ENCODE measurements at places on chromosomes 7 and 10. TPM values are rescaled to one million over a fixed set of nuclear protein-coding genes. Genes with fewer than 3 reads are reported as not detected.

The STK31 gene
- 0.20 TPM for total RNA-seq

The PLEKHS1 gene
- total RNA-seq = not detected

- H3K27me3 ChIP-seq = no peaks in the 10 kb centered on the region
- no peak overlapping the region for H3K27ac ChIP-seq
- no peaks in the 10 kb centered on the region for H3K36me3 ChIP-seq
- no peaks in the 10 kb centered on the region for H3K4me1 ChIP-seq
- no peak for DNase-seq
- H3K4me3 ChIP-seq = no peak overlapping the region
Measured at GRCh38 chr7:68015978-68016532, 1019.4 kb downstream of the TYW1 start.

- DNase-seq = no peak
- H3K27ac ChIP-seq = no peak overlapping the region
- no peaks in the 10 kb centered on the region for H3K4me1 ChIP-seq
- H3K27me3 ChIP-seq = no peaks in the 10 kb centered on the region
Measured at GRCh38 chr10:98858525-98858924, 377.1 kb downstream of the HPSE2 start.

GRCh38 chr7:45163692-45164052, 6.1 kb downstream of the RAMP3 start:
- no peaks in the 10 kb centered on the region for H3K36me3 ChIP-seq
- no peak for DNase-seq
- no peak overlapping the region for H3K27ac ChIP-seq
- peaks cover 12% of the 10 kb centered on the region for H3K27me3 ChIP-seq
- H3K4me3 ChIP-seq = no peak overlapping the region
- no peaks in the 10 kb centered on the region for H3K4me1 ChIP-seq

The REPIN1 gene
- 80.1 TPM for total RNA-seq

The ACSM6 gene
- not detected for total RNA-seq

DNA sequence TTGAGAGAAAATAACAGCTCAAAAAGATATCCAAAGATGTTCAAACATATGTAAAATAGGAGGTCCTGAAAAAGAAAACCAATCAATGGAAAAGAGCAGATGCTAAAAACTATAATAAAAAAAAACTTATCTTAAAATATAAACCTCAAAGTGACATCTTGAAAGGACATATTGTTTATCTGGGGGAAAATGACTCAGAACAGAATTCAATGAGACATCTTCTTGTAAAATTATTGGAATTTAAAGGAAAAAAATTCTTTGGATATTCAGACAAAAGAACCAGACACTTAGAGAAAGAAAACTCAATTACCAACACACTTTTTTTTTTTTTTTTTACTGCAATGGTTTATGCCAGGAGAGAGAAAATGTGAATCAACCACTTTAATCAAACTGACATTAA, 58.9 kb downstream of the NAMPT start:
- no peak overlapping the region for H3K27ac ChIP-seq
- no peaks in the 10 kb centered on the region for H3K36me3 ChIP-seq
- H3K4me1 ChIP-seq = no peaks in the 10 kb centered on the region
- DNase-seq = no peak

DNA sequence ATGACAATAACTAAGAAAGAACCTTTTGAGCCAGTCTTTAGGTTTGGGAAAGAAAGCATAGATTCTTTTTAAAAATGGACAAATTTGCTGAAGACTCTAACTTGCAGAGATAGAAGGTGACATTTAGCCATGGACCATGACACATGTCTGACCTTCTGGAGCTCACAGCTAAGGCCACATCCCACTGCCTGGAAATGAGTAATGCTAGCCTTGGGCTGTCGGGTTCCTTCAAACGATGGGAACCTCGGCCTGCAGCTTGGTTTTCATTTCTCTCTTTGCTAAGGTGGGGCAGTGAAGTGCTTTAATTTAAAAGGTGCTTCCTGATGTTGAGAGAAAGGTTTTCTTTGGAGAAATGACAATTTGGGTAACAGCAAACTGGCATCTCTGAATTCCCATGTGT, 223.2 kb downstream of the FANK1 start:
- H3K4me1 ChIP-seq = peaks cover 10% of the 10 kb centered on the region
- H3K27ac ChIP-seq = no peak overlapping the region
- H3K4me3 ChIP-seq = no peak overlapping the region
- no peaks in the 10 kb centered on the region for H3K27me3 ChIP-seq

The SMNDC1 gene
- 46.7 TPM for total RNA-seq

- no peak overlapping the region for H3K27ac ChIP-seq
- no peaks in the 10 kb centered on the region for H3K27me3 ChIP-seq
- H3K4me3 ChIP-seq = no peak overlapping the region
Measured at GRCh38 chr7:157616426-157616825, 279.6 kb downstream of the DNAJB6 start.

The CASP7 gene
- total RNA-seq = 41.9 TPM

DNA sequence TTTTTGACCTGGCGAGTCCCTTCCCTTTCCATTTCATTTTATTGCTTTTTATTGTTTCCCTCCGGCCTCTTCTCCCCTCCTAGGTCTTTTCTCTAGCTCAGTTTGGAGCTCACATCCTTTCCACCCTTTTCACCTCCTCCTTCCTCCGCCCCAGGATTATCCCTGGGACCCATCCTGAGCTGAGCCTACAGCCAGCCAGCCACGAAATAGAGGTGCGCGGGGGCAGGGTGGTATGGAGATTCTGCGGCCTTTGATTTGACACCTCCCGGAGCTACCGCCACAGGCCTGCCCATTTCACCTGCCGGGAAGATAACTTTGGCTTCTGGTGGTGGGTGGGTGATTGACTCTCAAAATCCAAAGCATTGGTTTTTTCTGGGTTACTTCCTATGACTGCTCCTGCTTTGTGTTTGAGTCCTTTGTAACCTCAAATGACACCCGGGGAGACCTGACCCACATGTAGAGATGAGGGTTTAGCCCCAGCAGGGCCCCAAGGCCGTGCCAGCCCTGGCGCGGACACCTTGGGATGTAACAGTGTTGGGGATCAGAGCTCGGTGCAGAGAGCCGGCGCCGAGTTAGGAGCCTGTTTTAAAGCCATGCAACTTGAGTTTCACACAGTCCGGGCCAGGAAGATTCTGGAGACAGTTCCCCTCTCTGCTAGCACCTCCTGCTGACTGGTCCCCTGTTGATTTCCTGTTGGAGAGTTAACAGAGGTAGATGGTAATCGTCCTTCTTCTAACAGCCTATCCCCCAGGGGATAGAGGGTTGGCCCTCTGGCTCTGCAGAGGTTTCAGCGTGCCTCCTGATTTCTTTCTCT, 1.5 kb downstream of the DUSP5 start:
- H3K27me3 ChIP-seq = no peaks in the 10 kb centered on the region
- H3K4me1 ChIP-seq = peaks cover 61% of the 10 kb centered on the region
- peaks cover 12% of the 10 kb centered on the region for H3K36me3 ChIP-seq
- H3K4me3 ChIP-seq = peak overlapping the region; percentile 75
- DNase-seq = peak; percentile 60

The EN2 gene
- not detected for total RNA-seq

The DPYSL4 gene
- 26.1 TPM for total RNA-seq

DNA sequence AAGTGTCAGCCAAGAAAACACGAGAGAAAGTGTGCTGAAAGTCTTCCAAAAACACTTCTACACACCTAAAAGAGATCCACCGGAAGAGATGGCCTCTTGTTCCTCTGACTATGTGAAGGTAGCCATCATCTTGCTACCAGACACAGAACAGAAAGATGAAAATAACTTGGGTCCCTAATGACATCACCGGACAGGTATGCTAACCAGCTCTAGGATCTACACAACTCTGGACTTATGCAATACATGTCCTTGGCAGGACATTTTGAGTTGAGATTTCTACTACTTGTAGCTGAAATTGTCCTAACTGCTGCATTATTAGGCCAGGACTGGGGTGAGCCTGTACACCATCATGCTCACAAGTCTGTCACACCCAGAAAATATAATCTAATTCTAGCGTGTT, 358.7 kb downstream of the ELMO1 start:
- no peak for DNase-seq
- no peak overlapping the region for H3K4me3 ChIP-seq
- H3K4me1 ChIP-seq = no peaks in the 10 kb centered on the region
- H3K27me3 ChIP-seq = no peaks in the 10 kb centered on the region

- H3K27me3 ChIP-seq = no peaks in the 10 kb centered on the region
- no peaks in the 10 kb centered on the region for H3K4me1 ChIP-seq
- H3K27ac ChIP-seq = no peak overlapping the region
- no peak overlapping the region for H3K4me3 ChIP-seq
- no peaks in the 10 kb centered on the region for H3K36me3 ChIP-seq
Measured at GRCh38 chr7:16587790-16588189, 57.8 kb downstream of the ANKMY2 start.

DNA sequence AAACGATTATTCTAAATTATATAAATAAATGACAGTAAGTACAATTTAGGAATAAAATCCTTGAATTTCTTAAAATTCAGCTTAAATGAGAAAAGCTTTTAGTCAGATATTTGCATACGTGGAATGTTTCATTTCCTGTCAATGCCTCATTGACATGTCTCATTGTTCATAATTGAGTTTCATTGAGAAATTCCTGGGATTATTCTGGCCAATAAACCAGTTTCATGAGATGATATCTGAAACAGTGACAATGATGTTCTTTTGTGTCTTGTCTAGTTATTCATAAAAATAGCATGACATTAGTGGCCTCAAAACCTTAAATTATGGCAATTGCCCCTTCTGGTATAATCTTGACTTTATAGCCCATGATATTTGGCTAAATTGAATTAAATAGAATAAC, 95.8 kb downstream of the DKK1 start:
- H3K27ac ChIP-seq = no peak overlapping the region
- H3K4me3 ChIP-seq = no peak overlapping the region
- DNase-seq = no peak
- no peaks in the 10 kb centered on the region for H3K27me3 ChIP-seq

DNA sequence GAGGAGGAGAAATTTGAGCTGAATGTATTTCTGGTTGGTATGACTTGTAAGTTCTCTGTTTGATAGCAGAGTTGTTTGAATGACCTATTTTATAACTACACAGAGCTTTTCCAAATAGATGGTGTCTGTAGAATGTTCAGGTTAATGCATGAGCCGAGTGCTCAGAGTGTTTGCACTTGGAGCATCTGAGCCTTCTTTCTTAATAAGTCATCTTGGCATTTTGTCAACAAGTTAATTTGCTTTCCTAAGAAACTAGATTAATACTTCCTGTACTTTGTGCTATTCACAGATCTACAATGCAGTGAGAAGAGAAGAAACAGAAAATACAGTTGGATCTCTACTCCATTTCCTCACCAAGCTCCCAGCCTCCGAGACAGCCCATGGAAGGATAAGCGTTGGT, 138.2 kb downstream of the PLCE1 start:
- peaks cover 12% of the 10 kb centered on the region for H3K4me1 ChIP-seq
- no peak overlapping the region for H3K4me3 ChIP-seq
- H3K36me3 ChIP-seq = no peaks in the 10 kb centered on the region
- H3K27ac ChIP-seq = no peak overlapping the region

DNA sequence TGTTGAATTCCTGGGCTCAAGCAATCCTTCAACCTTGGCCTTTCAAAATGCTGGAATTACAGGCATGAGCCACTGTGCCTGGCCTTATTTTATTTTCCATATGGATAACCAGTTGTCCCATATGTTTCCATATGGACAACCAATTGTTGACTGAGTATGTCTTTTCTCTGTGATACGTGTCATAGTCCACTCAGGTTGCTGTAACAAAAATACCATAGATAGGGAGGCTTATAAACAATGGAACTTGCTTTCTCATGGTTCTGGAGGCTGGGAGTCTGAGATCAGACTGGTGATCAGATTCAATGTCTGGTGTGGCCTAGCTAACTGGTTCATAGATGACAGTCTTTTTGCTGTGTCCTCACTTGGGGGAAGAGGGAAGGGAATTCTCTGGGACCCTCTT, 19.4 kb downstream of the AHCYL2 start:
- H3K4me1 ChIP-seq = no peaks in the 10 kb centered on the region
- DNase-seq = no peak
- no peak overlapping the region for H3K4me3 ChIP-seq

DNA sequence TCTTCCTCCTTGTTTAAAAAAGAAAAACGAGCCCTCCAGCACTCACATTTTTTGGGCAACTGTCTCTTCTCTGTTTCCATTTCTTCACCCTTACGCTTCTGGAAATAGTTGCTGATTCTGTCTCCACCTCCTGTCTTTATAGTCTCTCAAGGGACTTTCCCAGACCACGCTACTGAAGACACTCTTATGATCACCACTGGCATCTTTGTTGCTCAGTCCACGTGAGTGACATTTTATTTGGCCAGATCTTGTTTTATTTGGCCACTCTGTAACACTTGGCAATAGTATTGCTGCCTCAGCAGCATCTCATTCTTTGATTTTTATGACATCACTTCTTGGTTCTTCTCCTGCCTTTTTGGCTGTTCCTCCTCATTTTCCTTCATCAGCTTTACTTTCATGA, 21.6 kb upstream of the NME8 start:
- H3K27me3 ChIP-seq = no peaks in the 10 kb centered on the region

The GPER1 gene
- total RNA-seq = 13.7 TPM

All from astrocyte (in vitro differentiated cells and primary cell).